ENCODE measurements at places on chromosomes 7 and 10. TPM values are rescaled to one million over a fixed set of nuclear protein-coding genes. Genes with fewer than 3 reads are reported as not detected.

DNA sequence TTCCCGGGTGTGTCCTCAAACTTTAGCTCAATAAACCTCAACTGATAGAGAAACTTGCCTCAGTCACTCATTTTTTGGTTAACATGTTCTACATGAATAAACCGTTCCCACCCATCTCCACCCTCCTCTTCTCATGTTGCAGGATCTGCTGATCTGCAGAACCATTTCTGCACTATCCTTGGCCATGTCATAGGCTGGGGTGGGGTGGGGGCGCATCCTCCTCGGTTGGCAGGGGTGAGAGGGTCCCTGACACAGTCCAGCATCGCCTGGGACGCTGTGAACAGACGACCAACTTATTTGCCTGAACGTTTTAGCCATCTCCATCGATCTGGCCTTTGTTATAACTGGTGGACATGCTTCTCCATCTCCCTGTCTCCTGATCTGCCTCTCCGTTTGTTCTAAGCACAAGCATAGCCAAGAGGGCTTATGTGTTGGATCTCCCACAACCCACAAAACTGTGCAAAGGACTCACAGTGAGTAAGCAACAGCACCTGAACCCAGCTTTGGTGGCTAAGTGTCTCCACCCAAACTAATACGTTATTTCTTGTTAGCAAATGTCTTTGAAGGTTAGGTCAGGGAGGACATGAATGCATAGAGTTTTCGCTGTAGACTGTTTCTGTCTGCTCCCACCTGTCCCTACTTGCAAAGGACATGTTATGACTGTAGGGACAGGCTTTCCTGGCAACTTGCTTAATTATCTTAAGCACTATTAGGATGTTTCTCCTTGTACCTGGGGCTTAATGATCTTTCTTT is 51.7 kb downstream of the PRKCQ start:
- DNase-seq: no peak
- H3K36me3 ChIP-seq: no peaks in the 10 kb centered on the region
- no peaks in the 10 kb centered on the region for H3K27me3 ChIP-seq
- H3K27ac ChIP-seq: no peak overlapping the region
- H3K4me3 ChIP-seq: no peak overlapping the region
- no peaks in the 10 kb centered on the region for H3K4me1 ChIP-seq

DNA sequence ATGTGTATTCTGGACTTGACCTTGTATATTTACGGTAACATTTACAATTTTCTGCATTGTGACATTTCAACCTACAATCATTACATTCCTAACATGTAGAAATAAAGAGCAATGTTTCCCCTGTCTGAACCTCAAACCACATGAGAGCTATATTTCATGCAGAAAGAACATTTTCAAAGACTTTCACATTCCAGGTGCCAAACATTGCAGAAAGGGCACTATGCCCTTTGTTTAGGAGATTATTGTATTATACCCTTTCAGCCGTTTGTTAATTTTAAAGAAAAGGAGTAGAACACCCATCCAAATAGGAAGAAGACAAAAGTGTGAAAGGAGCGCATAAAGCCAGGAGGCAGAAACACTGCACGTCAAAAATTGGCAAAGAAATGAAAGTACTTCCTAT is 260.4 kb downstream of the RELN start:
- H3K36me3 ChIP-seq: no peaks in the 10 kb centered on the region
- no peak overlapping the region for H3K4me3 ChIP-seq
- no peak overlapping the region for H3K27ac ChIP-seq
- no peaks in the 10 kb centered on the region for H3K27me3 ChIP-seq
- no peaks in the 10 kb centered on the region for H3K4me1 ChIP-seq

- H3K36me3 ChIP-seq: no peaks in the 10 kb centered on the region
- H3K4me3 ChIP-seq: no peak overlapping the region
- no peak for DNase-seq
- no peaks in the 10 kb centered on the region for H3K27me3 ChIP-seq
These were observed 15.5 kb upstream of the GTPBP4 start for GRCh38 chr10:972763-973162.

DNA sequence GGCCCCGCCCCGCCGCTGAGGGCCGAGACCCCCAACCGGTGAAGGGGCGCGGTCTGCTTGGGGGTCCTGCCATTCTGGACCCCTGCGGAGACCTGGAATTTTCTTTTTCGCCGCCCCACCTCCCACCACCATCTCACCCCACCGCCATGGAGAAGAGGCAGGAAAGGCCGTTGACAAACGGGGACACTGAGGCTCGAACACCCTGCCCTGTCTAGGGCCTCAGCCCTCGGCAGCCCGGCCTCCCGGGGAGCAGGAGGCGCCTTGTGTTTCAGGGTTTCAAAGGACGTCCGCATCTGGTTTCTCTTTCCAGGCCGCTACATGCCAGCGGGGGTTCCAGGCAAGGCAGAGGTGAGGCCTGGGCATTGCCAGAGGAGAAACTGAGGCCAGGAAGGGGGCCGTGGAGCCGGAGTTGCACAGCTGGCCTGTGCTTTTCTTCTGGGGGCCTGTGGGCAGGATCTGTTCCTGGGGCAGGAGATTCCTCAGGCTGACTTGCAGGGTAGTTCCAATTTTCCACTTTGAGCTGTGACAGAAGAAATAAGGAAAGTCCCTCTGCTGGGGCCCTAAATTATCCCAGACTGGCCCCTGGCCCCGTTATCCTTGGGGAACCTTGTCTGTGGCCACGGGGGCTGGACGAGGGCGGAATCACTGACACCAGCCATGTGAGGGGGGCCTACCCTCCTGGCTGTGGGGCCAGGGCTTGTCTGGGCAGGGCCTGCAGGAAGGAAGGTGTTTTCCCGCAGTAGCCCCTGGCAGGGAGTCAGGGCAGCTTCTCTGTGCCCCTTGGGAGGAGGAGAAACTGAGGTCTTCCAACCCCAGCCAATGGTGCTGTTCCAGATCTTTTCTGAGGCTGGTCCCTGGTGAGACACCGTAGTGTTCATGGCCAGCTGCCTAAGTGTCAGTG is 900 bp upstream of the MICALL2 start:
- H3K36me3 ChIP-seq: no peaks in the 10 kb centered on the region
- DNase-seq: no peak
- H3K27ac ChIP-seq: peak overlapping the region; percentile 82

DNA sequence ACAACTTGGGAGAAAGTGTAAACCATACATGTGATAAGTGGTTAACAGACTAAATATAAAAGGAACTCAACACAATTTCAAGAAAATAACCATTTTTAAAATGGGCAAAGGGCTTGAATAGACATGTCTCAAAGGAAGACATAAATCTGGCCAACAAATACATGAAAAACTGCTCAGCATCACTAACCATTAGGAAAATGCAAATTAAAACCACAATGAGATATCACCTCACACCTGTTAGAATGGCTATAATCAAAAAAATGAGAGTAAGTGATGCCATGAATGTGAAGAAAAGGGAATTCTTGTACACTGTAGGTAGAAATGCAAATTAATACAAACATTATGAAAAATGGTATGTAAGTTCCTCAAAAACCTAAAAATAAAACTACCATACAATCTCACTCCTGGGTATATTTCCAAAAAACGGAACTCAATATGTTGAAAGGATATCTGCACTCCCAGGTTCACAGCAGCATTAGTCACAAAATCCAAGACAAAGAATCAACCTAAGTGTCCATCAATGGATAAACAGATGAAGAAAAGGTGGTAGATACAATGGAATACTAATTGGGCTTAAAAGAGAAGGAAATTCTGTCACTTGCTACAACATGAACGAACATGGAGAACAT is 5.6 kb downstream of the SNX13 start:
- no peaks in the 10 kb centered on the region for H3K4me1 ChIP-seq
- no peak overlapping the region for H3K4me3 ChIP-seq
- H3K27me3 ChIP-seq: no peaks in the 10 kb centered on the region
- no peaks in the 10 kb centered on the region for H3K36me3 ChIP-seq
- DNase-seq: no peak

DNA sequence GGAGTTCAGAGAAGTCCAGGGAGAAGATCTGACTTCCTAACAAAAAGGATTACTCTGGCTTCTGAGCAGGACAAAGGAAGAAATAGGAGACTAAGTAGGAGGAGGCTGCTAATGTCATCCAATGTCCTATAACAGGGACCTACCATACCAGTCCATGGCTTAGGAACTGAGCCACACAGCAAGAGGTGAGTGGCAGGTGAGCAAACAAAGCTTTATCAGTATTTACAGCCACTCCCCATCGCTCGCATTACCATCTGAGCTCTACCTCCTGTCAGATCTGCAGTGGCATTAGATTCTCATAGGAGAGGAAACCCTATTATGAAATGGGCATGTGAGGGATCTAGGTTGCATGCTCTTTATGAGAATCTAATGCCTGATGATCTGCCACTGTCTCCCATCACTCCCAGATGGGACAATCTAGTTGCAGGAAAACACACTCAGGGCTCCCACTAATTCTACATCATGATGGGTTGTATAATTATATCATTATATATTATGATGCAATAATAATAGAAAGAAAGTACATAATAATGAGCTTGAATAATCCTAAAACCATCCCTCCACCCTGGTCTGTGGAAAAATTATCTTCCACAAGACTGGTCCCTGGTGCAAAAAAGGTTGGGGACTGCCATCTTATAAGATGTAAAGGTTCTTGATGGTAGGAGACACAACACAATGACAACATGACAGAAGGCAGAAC is 487.4 kb downstream of the PLXDC2 start:
- H3K4me1 ChIP-seq: no peaks in the 10 kb centered on the region
- H3K27me3 ChIP-seq: no peaks in the 10 kb centered on the region
- no peak for DNase-seq
- no peaks in the 10 kb centered on the region for H3K36me3 ChIP-seq
- H3K4me3 ChIP-seq: no peak overlapping the region
- H3K27ac ChIP-seq: no peak overlapping the region

GRCh38 chr7:100130608-100131453 is 4.1 kb downstream of the MBLAC1 start:
- H3K36me3 ChIP-seq: no peaks in the 10 kb centered on the region
- no peaks in the 10 kb centered on the region for H3K4me1 ChIP-seq
- no peaks in the 10 kb centered on the region for H3K27me3 ChIP-seq
- no peak overlapping the region for H3K27ac ChIP-seq

GRCh38 chr10:71622154-71622526 is 97.4 kb downstream of the C10orf105 start:
- no peaks in the 10 kb centered on the region for H3K27me3 ChIP-seq
- DNase-seq: no peak
- H3K4me1 ChIP-seq: no peaks in the 10 kb centered on the region
- no peak overlapping the region for H3K4me3 ChIP-seq
- H3K27ac ChIP-seq: peak overlapping the region; percentile 79

DNA sequence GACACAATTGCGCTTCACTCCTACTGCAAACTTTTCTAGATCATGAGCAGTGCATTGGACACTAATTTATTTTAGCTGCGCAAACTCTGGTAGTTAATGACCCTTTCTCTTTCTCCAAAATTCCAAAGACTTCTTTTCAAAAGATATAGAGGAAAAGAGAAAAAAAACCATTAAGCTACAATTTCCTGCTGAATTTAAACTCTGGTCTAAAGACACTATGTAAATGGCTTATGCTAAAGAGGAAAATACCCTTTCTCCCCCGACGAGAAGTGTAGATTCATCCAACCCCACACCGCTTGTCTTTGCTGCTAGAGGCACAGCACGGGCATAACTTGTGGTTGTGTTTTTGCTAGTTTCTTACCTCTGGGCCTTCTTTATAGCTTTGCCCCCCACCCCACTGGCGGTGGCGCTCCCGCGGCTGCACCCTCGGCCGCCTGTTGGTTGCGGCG is 84.1 kb downstream of the SNX10 start:
- no peaks in the 10 kb centered on the region for H3K36me3 ChIP-seq
- no peak for DNase-seq
- H3K27ac ChIP-seq: no peak overlapping the region
- H3K4me1 ChIP-seq: peaks cover 6% of the 10 kb centered on the region
- H3K4me3 ChIP-seq: peak overlapping the region; percentile 54

- no peak for DNase-seq
- H3K27me3 ChIP-seq: no peaks in the 10 kb centered on the region
- no peaks in the 10 kb centered on the region for H3K36me3 ChIP-seq
- no peak overlapping the region for H3K27ac ChIP-seq
- H3K4me1 ChIP-seq: no peaks in the 10 kb centered on the region
These were observed 810.2 kb downstream of the PCDH15 start for GRCh38 chr10:53990799-53991238.

GRCh38 chr7:37635346-37635745 is 48.2 kb upstream of the GPR141 start:
- H3K27ac ChIP-seq: no peak overlapping the region
- no peaks in the 10 kb centered on the region for H3K27me3 ChIP-seq
- no peak for DNase-seq
- no peak overlapping the region for H3K4me3 ChIP-seq

DNA sequence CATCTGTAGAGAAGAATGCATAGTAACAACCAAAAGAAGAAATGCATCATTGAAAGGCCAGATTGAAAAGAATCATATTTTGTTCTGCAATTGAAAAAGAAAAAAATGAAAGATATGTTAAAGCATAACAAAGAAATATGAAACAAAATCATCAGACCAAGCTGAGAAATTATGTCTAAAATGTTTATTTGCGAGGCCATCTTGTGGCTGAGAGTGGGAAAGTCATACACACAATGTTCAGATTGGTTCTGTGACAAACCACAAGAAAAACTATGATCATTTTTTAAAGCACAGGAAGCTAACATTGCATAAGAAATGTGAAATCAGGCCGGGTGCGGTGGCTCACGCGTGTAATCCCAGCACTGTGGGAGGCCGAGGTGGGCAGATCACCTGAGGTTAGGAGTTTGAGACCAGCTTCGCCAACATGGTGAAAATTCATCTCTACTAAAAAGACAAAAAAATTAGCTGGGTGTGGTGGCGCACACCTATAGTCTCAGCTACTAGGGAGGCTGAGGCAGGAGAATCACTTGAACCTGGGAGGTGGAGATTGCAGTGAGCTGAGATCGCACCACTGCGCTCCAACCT is 36.6 kb downstream of the ABCB5 start:
- no peak for DNase-seq
- no peak overlapping the region for H3K27ac ChIP-seq
- no peaks in the 10 kb centered on the region for H3K27me3 ChIP-seq
- no peaks in the 10 kb centered on the region for H3K4me1 ChIP-seq

- peak overlapping the region; percentile 36 for H3K27ac ChIP-seq
- H3K4me3 ChIP-seq: no peak overlapping the region
- H3K36me3 ChIP-seq: no peaks in the 10 kb centered on the region
These were observed 26.9 kb downstream of the HIP1 start for GRCh38 chr7:75711656-75712514.

DNA sequence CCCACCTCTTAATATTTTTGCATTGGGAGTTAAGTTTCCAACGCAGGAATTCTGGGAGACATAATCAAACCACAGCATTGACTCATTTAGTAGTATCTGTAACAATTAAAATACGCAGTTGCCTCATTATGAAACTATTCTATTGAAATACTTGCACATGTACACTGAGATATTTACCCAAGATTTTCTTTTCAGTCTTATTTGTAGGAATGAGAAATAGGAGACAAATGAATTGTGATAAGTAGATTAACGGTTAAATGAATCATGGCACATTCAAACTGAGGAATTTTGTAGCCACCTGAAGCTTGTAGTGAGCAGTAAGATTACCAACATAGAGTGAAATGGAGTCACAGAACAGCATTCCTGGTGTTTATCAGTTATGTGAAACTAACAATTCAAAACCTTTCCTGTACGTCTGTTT is 18.1 kb downstream of the RP9 start:
- H3K4me3 ChIP-seq: no peak overlapping the region
- H3K27ac ChIP-seq: no peak overlapping the region
- no peaks in the 10 kb centered on the region for H3K27me3 ChIP-seq

The NUTM2E gene
- 0.73 TPM for total RNA-seq

The CHAT gene
- total RNA-seq: not detected

The MRPS16 gene
- 33.3 TPM for total RNA-seq

The GDF10 gene
- total RNA-seq: 2.0 TPM

The TRIM8 gene
- 128 TPM for total RNA-seq

The GPC2 gene
- total RNA-seq: 1.4 TPM

The BMPER gene
- total RNA-seq: 2.0 TPM

The HBP1 gene
- total RNA-seq: 176 TPM

The TMEM26 gene
- total RNA-seq: 17.4 TPM

The FOXI2 gene
- not detected for total RNA-seq

The OR6V1 gene
- not detected for total RNA-seq

The HKDC1 gene
- not detected for total RNA-seq

The SPRN gene
- total RNA-seq: 0.33 TPM

Data from breast epithelium (tissue), 4 donors.